ENCODE measurements at places on chromosomes 6 and 20.

- peak; percentile 19 for DNase-seq
Measured at GRCh38 chr6:138161338-138162110, at the start of gene ARFGEF3. ARFGEF3 (plus strand) TSS chr6:138161939; CDS start chr6:138162087, 148 bp downstream.

- DNase-seq, result peak; percentile 60
Measured at GRCh38 chr6:149060300-149060984, 257.1 kb upstream of the TAB2 start.

DNA sequence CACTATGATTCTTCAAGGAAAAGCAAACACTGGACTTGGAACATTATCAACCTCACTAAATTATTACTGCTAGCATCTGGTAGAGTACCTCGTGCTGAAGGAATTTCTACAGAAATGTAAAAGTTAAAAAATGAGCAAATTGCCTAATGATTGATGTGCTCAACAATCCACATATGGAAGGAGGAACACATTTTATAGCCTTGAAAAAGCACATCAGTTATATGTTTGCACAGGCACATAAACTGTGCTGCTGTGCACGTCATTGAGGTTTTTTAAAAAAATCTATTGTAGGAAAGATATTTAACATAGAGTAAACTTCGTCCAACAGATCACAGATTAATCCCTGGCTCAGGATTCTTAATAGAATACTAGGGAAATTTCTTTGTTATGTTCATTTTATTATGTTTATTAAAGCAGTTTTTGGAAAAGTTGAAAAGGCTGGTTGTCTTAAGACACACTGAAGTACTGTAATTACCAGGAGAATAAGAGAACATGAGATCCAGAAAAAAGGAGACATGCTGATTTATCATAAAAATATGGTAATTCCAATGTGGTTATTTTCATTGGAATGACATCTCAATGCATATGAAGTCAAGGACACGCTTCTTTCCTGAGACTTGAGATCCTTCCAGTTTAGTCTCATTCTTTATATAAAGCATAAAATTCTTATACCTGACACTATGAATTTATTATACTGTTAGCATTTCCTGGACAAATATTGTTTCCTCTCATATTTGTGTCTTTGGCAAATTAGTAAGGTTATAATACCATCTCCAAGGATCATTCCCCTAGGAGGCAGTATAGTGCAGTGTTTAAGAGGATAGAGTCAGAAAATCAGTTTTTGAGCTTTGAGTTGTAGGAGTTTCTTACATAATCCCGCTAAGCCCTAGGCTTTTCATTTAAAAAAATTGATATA, 511.1 kb downstream of the TENT5A start:
- DNase-seq, result no peak

- DNase-seq, result no peak
Measured at GRCh38 chr6:112576423-112576822, 229.3 kb downstream of the RFPL4B start.

DNA sequence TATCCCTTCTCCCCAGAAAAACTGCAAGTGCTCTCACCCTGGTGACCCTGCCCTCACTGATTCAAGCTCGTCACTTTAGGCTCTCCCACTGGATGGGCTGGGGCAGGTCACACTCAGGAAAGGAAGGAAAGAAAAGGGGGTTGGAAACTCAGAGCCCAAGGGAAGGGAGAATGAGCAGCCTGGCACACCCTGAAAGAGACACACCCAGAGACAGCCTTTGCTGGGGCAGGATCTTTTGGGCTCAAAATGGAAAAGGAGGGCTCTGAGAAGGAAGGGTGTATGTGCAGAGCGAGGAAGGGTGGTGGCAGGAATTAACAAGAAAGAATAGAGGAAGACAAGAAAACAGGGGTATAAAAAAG, 2.5 kb downstream of the PPP1R18 start:
- DNase-seq, result no peak

DNA sequence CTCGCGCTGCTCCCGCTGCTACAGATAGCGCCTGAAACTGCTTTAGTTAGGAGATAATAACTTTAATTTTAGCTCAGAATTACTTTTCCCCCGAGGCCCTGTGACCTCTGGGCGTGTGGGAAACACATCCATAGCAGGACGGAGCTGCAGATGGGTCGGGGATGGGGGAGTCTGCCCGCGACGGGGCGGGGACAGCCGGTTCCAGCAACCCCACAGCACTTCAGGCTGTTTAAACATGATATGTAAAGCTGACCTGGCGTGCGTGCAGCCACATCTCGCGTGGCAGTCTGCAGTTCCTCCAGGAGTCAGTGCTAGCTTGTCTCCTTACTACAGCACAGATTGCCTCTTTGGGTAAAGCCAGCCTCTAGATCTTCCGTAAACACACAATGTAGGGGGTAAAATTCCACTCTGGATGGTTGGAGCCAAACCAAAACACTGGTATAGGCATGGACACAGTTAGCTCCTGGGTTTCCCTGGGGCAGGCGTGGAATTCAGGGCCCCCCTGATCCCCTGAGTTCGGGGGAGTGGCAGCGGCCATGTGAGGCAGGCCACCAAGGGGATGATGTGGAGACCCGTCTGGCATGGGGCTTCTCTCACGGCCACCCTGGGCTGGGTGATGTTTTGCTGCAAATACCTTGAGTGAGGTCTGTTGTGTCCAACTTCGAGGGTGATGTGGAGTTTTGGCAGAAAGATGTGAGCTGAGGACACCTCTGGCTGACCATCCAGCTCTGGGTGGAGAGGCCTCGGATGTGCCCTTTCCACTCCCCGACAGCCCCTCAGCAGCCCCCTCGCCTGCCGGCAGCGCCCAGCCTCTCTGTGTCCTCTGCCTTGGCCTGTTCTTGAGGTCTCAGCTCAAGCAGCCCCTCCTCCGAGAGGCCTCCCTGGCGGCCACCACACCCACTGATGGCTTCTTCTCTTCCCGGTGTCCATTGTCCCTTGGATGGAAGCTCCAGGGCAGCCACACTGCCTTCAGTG, 214.5 kb downstream of the TAF4 start:
- DNase-seq, result no peak

GRCh38 chr20:49285233-49285668, 7.4 kb upstream of the ZNFX1 start:
- no peak for DNase-seq

- no peak for DNase-seq
Measured at GRCh38 chr6:132107896-132108295, 156.7 kb upstream of the CCN2 start.

DNA sequence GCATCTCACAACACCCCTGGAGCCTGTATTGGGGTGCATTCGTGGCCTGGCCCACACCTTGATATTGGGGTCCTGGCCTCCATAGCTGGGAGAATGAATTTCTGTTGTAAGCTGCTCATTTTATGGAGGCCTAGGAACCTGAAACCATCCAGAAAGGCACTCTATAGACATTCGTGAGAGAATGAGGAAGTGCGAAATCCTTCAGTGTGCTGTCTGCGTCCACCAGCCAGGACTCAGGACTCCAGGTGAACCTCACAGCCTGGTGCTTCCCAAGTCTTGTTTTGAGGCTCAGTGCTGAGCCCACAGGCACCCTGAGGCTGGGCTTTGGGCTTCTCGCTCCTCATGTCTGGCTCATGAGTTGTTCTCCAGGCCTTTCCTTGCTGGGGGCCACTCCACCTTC, 11.9 kb upstream of the RBBP8NL start:
- no peak for DNase-seq

DNA sequence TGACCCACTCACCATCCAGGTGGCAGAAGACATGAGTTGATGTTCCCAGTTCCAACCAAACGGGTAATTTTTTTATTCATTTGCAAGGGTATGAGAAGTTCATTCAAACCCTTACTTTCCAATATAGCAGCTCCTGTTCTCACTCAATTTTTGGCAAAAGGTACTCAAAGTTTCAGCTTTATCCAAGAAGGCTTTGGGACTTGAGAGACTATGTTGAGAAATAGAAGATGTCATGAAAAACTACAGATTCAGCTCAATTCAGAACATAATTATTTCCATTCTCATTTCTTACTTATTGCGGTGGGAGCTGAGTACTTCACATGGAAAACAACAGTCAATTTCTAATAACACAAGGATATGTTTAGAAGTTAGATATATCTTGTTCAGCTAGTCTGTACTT, 162.3 kb downstream of the FNDC1 start:
- no peak for DNase-seq

DNA sequence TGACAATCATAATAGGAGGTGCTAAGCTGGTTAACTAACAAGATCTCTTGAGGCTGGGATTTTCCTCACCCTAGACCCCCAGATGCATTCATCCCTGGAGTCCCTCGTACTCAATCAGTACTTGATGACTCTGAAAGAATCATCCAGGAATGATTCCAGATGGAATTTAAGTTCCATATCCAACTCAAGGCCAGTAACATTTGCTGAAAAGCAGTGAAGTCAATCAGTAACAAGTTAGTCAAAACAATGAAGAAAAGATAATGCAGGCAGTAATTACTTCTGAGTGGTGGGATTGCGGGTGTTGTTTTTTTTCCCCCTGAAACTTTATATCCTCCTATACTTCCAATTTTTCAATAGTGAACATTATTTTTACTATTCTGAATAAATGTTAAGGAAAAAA, 18.6 kb downstream of the GMDS start:
- DNase-seq, result no peak

DNA sequence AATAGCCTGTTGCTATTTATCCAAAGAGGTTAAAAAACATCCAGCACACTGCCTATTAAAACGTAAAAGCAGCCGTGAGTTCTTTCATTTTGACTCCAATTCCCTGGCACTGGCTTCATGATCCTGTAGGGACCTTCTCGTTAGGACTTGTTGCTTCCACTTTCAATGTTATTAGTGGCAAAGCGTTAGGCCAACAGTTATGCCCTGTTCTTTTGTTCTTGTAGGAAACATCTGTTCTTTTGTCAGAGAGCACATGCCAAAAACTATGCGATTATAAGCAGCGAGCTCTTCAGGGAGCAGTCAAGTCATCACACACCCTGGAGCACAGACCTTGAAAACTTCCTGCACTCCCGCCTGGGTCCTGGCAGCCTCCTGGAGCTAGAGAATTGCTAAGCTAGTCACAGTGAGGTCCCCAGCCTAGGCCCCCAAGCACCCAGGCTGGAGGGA, 609.5 kb upstream of the ARID1B start:
- DNase-seq, result no peak

DNA sequence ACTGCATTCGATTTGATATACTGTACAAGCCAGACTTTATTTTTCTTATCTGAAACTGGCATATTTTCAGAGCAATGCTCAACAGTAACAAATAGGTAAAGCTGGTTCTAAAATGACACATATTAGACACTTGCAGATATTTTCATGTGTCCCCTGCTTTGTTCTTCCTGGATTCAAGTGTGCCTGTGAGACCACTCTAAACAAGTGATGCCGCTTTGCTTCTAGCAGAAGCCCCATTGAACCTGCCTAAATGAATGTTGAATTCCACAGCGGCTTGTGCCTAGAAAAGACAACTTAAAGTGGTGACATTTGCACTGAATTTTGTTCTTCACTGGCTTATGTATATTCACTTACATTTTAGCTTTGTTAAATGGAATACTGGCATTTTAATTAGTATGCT, 115.7 kb downstream of the AKAP7 start:
- no peak for DNase-seq

DNA sequence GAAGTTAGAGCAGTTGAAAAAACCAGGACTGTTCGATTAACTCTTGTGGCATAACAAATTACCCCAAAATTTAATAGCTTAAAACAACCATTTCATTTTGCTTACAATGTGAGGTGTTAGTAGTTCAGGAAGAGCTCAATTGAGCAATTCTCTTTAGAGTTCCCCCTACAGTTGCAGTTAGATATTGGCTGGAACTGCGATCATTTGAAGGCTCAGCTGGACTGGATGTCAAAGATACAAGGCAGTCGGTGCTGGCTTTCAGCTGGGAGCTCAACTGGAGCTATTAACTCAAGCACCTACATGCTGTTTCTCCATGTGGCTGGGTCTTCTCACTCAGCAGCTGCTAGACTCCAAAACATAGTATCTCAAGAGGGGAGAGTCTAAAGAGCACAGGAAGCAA, 96.0 kb upstream of the LOC128125822 start:
- no peak for DNase-seq

- DNase-seq, result no peak
Measured at GRCh38 chr20:42963796-42964195, 225.9 kb downstream of the PTPRT start.

- DNase-seq, result no peak
Measured at GRCh38 chr6:101614774-101615173, 221.3 kb downstream of the GRIK2 start.

- no peak for DNase-seq
Measured at GRCh38 chr20:36092398-36093024, 62.0 kb upstream of the EPB41L1 start.

DNA sequence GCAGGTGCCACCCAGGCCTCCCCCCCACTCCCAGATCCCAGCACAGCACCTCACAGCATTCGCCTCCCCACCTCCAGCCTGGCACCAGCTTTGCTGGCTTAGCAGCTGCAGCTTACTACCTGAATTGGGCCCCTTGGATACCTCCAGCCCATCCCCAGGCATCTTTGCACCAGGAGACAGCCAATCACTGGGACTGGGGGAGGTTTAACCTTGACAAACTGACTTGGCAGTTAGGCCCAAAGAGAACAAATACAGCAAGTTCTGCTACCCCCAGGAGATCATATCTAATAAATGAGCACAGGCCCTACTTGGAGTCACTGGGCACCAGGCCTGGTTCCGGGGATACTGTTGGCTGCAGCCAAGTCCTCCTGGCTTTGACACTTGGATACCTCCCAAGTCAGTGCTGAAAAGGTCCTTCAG, 8.8 kb downstream of the PDRG1 start:
- DNase-seq, result no peak

DNA sequence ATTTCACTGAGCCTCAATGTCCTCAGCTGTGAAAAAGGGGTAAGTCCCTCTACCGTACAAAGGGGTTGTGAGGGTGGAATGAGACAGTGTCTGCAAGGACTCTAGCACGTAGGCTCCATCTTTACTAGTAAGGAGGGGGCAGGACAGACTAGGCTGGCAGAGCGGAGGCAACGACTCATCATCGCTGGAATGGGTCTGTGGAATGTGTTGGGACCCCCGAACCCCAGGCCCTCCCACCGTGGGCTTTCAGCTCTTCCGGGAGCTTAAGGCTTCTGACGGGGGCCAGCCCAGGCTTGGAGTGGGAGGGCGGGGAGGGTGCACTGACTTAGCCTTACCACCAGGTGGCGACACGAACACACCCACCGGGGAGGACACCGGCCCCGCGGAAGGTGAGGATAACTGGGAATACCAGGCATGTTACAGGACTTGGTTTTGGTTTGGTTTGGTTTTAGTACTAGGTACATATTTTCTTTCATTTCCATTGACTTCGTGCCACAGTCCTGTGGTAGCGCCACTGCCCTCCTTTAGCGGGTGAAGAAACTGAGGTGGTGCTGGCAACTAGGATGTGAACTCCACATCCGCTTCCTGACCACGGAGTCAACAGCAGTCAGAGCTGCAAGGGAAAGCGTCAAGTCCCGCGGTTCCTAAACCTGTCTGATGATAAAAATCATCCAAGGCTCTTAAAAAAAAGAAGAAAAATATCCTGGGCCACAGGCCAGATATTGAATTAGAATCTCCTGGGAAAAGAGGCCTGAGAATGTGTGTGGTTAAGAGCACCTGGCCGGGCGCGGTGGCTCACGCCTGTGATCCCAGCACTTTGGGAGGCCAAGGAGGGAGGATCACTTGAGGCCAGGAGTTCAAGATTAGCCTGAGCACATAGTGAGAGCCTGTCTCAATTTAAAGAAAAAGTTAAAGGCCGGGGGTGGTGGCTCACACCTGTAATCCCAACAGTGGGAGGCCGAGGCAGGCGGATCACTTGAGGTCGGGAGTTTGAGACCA, 10.3 kb upstream of the TULP1 start:
- peak; percentile 66 for DNase-seq

- DNase-seq, result peak; percentile 83
Measured at GRCh38 chr20:45946149-45946970, 11.9 kb downstream of the PCIF1 start.

All from CD4-positive, alpha-beta T cell treated with Interleukin-15 for 1 hour (primary cell).